ENCODE measurements at places on chromosomes 11 and 22. TPM values are rescaled to one million over a fixed set of nuclear protein-coding genes. Genes with fewer than 3 reads are reported as not detected.

GRCh38 chr11:110497231-110497978, 67.7 kb downstream of the FDX1 start:
- H3K27me3 ChIP-seq = no peaks in the 10 kb centered on the region
- no peak overlapping the region for H3K4me3 ChIP-seq
- no peaks in the 10 kb centered on the region for H3K4me1 ChIP-seq
- DNase-seq = no peak
- H3K36me3 ChIP-seq = no peaks in the 10 kb centered on the region
- no peak overlapping the region for H3K27ac ChIP-seq

The LIF gene
- total RNA-seq = 1.4 TPM

The BAIAP2L2 gene
- total RNA-seq = 0.79 TPM

- H3K27ac ChIP-seq = no peak within 1 kb of the TSS
- no peaks in the 10 kb centered on the region for H3K27me3 ChIP-seq
- H3K36me3 ChIP-seq = no peaks in the 10 kb centered on the region
- H3K4me3 ChIP-seq = no peak within 1 kb of the TSS
These were observed at the start of gene TPH1 for GRCh38 chr11:18046116-18046777. Gene TPH1, minus strand, starts transcription at chr11:18046269. Its CDS starts 5,507 bp downstream, at chr11:18040762.

GRCh38 chr11:134278356-134278755, 2.2 kb downstream of the GLB1L3 start:
- no peak for DNase-seq
- H3K27me3 ChIP-seq = peaks cover 5% of the 10 kb centered on the region
- H3K4me1 ChIP-seq = no peaks in the 10 kb centered on the region
- no peaks in the 10 kb centered on the region for H3K36me3 ChIP-seq

The OR56A5 gene
- not detected for total RNA-seq

The OLFML1 gene
- total RNA-seq = 2.2 TPM
